ENCODE measurements at places on chromosomes 5 and 9.

GRCh38 chr5:56620903-56621677 lies 194.3 kb upstream of the MAP3K1 start:
- no peak for DNase-seq

GRCh38 chr9:125487842-125488241 lies 219.2 kb downstream of the MAPKAP1 start:
- no peak for DNase-seq

- DNase-seq, result no peak
Observed at GRCh38 chr9:101220341-101220740, 164.5 kb downstream of the BAAT start.

- DNase-seq, result no peak
Observed at GRCh38 chr9:80030801-80031200, 459.0 kb downstream of the TLE4 start.

DNA sequence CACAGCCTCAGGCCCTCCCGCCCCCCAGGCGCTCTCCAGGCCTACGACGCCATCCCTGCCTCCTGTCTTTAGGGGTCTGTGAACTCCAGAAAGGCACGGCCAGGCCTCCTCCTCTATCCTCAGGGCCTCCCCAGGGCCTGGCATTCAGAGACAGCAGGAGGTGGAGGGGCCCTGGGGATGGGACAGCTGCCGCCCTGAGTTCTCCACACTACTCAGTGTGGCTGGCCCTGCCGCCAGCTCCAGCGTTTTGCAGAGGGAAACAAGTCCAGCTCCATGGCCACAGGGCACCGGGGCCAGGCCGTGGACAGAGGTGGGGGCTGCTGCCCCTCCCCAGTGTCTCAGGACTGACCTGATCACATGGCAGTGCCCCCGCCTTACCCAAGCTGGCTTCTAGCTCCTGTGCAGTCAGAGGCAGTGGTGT lies 16.4 kb downstream of the SH3GLB2 start:
- DNase-seq, result no peak

DNA sequence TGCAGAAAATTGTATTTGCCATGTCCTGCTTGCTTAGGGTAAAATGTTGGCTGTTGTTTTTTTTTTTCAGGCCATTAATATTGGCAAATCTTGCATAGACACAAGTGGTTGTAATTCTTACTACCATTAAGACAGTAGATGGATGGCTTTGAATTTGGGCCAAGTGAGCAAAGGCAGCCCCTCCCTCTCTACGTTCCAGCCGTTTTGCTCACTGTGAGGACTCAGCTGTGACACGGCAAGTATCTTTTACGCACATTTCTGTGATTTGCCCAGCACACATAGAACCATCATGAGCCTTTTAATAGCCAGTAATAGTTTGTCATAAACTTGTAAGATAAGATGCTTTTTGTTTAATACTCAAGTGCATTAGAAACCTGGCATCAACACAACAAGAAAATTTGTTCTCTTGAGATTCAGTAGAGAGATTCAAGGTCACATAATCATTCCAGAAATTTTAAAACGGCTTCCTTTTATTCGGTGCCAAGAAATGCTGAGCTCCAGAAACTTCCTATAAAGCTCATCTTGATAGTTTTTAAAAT lies 205.2 kb upstream of the ADCY2 start:
- no peak for DNase-seq

- no peak for DNase-seq
Observed at GRCh38 chr9:37325778-37326177, 96.7 kb upstream of the GRHPR start.

DNA sequence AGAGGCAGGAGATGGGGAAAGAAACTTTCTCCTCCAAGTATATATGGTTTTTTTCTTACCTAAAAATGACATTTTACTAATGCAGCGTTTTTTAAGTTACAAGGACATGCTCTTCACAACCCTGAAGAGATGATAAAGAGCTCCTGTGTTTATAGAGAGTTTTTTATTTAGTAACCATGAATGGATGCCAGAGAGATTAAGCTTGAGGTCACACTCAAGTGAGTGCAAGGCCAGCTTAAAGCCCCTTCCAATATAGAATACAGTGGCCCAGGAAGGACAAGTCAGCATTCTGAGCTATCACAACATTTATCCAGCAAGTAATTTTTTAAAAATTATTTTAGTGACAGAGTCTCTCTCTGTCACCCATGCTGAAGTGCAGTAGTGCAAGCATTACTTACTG lies 6.7 kb upstream of the HAVCR2 start:
- DNase-seq, result no peak

GRCh38 chr5:137954131-137954879 lies 65.0 kb downstream of the PKD2L2 start:
- no peak for DNase-seq

DNA sequence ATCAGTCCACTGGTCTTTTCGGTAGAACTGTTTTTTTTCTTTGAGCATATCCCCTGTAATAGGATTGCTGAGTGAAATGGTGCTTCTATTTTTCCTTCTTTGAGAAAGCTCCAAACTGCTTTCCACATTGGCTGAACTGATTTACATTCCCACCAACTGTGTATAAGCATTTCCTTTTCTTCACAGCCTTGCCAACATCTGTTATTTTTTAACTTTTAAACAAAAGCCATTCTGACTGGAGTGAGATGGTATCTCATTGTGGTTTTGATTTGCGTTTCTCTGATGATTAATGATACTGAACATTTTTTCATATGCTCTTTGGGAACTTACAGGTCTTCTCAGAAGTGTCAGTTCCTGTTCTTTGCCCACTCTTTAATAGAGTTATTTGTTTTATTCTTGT lies 764.7 kb downstream of the MTRR start:
- DNase-seq, result no peak

- DNase-seq, result no peak
Observed at GRCh38 chr5:63094730-63095129, 516.1 kb downstream of the LRRC70 start.

- DNase-seq, result no peak
Observed at GRCh38 chr5:119059740-119060255, 11.1 kb upstream of the DMXL1 start.

DNA sequence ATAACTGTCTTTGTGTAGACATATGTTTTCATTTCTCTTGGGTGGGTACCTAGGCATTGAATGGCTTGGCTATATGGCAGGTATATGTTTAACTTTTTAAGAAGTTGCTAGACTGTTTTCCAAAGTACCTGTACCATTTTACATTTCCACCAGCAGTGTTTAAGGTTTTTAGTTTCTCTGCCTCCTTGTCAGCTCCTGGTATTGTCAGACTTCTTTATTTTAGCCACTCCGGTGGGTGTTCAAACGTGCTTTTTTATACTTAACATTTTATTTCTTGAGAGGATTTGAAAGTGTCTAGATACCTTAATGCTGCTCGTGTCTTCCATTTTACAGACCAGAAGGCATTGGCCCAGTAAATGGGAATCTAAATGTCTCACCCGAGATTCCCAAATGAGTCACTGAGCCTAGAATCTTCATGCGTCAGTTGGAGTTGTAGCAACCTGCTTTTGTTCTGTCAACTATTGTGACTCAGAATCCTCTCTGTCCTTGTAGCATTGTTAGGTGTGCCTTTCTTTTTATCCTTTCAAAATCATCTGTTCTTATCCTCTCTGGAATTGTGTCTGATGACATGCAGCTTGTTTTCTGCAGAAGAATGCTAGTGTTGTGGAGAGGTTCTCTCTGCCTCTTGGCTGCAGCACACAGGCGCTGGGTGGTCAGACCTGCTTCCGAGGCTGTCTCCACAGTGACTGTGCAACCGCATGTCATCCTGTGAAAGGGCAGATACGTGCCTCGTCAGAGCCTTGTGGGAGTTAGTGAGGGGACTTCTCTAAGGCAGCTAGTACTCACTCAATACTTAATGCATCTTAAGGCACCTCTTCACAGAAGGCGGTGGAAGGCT lies 291.8 kb downstream of the AOPEP start:
- no peak for DNase-seq

DNA sequence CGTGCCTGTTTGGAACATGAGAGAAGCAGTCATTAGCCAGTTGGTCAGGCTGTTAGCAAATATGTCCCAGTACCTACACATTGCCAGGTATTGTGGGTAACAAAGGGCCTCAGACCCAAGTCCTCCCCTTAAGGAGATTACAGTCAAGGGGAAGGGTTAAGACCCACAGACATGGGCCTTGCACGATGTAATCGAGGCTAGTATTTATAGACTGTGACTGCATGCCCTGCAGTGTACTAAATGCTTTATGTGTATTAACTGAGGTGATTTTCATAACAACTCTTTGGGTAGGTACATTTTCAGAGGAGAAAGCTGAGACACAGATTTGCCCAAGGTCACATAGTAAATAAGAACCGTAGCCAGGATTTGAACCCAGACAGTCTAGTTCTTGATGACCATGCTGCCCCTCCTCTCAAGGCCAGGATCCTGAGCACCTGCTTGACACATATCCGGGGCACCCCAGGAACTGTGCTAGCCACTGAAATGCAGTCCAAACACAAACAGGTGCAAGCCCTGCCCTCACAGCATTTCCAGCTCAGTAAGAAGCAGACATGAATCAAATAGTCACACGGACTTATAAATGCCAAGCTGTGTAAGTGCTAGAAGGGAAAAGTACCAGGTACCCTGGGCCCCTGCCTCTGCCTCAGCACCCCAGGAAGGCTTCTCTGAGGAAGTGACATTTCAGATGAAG lies 32.0 kb upstream of the GRPEL2 start:
- no peak for DNase-seq

- DNase-seq, result no peak
Observed at GRCh38 chr9:134895567-134895907, 14.9 kb downstream of the FCN2 start.

GRCh38 chr9:122042056-122042455 lies 51.1 kb downstream of the TTLL11 start:
- DNase-seq, result no peak

- DNase-seq, result no peak
Observed at GRCh38 chr9:128151309-128152132, 2.3 kb downstream of the LCN2 start.

DNA sequence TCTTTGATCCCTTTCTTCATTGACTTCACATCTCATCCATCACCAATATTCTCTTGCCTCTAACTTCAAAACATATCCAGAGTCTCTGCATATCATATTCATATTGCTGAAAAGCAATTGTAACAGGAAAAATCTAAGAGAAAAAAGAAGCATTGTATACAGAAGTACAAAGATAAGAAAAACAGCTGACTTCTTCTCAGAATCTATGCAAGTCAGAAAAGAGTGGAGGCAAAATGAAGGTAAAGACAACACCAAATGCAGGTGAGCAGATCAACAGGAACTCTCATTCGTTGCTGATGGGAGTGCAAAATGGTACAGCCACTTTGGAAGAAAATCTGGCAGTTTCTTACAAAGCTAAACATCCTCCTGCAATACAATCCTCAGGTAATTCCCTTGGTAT lies 155.6 kb downstream of the PHF2 start:
- no peak for DNase-seq

DNA sequence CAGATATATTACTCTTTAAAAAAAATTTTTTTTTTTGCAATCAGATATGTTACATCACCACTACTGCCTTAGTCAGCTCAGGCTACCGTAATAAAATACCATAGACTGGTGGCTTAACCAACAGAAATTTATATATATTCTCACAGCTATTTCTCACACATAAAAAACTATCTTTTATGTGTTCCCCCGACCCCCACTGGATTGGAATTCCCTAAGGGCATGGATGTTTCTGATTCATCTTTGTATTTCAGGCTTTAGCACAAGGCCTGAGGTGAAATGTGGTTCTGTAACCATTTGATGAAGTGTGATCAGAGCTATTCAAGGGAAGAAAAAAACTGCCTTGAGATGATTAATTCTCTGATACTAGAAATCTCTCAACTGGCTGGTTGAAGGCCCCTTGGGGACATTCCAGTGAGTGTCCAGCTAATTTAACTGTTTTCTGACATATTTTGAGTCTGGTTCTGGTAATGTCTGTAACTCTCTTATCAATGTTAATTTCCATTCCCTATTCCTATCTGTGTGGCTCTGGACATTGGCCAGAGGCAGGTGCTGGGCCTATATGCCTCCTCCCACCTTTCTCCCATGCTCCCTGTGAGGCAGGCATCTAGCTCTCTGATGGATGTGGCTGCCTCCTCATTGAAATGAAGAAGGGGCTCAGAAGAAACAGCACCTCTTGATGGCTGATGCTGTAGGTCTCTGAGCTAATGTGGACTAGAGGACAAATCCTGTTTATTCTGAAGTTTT lies 2.5 kb downstream of the CD14 start:
- DNase-seq, result no peak

- no peak for DNase-seq
Observed at GRCh38 chr9:83433846-83434245, 104.4 kb downstream of the FRMD3 start.

DNA sequence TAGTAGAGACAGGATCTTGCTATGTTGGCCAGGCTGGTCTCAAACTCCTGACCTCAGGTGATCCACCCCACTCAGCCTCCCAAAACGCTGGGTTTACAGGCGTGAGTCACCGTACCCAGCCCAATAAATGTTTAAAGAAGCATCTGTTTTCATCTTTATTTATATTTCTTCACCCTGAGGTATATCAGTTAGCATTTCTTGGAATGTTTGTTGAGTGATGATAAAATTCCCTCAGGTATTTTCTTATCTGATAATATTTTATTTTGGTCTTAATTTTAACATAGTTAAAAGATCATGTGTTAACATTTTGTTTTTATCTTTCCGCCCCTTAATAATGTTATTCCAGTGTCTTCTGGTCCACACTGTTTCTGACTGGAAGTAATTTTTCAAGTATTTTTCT lies 839.6 kb upstream of the CDH10 start:
- no peak for DNase-seq

GRCh38 chr5:63963926-63964325 lies 1.7 kb upstream of the HTR1A start:
- DNase-seq, result no peak

DNA sequence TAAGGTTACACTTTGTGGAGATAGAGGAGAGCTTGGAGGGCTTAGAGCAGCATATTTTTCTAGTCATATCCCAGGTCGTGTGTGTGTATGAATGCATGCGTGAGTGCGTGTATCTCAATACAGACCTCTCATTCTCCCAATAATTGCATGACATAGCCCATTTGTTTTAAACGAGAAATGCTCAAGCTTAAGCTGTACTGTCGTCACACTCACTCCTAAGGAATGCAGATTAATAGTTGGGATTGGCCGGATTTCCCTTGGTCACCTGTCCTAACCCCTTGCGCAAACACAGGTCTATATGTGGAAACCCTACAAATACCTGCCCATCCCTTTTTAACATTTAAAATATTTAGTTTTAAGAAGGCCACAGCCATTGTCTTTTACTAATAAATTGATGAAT lies 165.8 kb downstream of the SEMA5A start:
- DNase-seq, result no peak

DNA sequence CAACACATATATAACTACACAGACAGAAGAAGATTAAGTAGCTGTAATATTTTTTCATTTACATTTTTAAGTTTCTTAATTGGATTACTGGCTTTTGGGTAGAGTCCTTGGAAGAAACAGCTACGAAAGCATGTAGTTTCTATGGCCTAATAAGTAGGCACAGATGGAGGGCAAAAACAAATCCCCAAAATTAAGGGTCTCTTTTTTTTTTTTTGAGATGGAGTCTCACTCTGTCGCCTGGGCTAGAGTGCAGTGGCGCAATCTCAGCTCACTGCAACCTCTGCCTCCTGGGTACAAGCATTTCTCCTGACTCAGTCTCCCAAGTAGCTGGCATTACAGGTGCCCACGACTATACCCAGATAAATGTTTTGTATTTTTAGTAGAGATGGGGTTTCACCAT lies 27.1 kb upstream of the MTMR12 start:
- DNase-seq, result no peak

GRCh38 chr5:170846416-170846815 lies 15.4 kb upstream of the RANBP17 start:
- no peak for DNase-seq

GRCh38 chr5:107570181-107570580 lies 100.6 kb downstream of the EFNA5 start:
- DNase-seq, result no peak

GRCh38 chr5:170431571-170431970 lies 42.4 kb upstream of the KCNMB1 start:
- DNase-seq, result no peak

Measured in midbrain (tissue), 1 donor.